ENCODE measurements at places on chromosomes 11 and 22. TPM values are rescaled to one million over a fixed set of nuclear protein-coding genes. Genes with fewer than 3 reads are reported as not detected.

- no peak for DNase-seq
Measured at GRCh38 chr11:9330387-9331384, 16.3 kb upstream of the TMEM41B start.

DNA sequence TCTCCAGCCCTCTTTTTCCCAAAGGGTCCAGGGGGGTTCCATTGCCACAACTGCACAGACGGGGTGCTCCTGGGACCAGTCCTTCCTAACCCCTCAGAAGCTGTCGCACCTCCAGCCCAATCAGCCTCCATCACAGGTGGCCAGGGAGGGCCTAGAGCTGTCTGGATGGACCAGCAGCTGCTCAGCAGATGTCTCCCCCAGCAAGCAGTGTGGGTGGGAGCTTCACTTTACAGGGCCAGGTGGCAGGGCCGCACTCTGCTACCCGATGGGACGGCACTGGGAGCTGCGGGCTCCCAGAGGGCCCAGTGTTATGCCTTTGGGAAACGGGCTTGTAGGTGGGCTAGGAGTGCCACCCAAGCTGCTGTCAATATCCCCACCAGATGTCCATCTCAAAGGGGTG, 120.5 kb downstream of the DSCAML1 start:
- DNase-seq = no peak

REXO2 gene
- 30.4 TPM for total RNA-seq

DNA sequence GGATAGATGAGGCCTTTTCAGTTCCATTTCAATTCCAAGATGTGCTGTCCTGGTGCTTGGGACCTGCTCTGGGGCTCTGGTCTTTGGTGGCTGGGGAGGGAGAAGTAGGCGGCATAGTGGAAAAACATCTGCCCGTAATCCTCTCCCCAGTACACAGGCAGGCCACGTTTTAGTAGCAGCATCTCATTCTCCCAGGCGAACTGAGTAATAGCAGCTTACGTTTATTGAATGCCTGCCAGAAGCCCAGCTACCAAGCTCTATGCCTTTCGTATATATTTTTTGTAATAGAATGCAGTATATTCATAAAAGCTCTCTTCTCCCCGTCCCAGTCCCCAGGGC, 11.4 kb downstream of the ACO2 start:
- DNase-seq = no peak

DNA sequence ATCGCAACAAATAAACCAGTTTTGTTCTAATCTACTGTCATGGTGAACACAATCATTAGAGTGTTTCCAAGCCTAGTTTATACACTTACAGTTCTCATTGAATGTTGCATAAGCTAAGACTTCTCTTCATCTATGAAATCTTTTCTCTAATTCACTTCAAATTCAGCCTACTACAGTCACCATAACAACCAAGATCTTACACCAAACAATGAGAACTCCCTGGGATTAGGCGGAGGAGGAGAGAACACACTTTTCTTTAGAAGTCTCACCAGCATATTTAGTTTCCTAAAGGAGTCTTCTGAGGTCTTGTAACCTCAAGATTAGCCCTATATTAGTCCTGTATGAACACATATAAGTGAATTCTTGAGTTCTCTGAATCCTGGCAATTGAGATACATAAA, 1889.7 kb downstream of the LRRC4C start:
- no peak for DNase-seq

DNA sequence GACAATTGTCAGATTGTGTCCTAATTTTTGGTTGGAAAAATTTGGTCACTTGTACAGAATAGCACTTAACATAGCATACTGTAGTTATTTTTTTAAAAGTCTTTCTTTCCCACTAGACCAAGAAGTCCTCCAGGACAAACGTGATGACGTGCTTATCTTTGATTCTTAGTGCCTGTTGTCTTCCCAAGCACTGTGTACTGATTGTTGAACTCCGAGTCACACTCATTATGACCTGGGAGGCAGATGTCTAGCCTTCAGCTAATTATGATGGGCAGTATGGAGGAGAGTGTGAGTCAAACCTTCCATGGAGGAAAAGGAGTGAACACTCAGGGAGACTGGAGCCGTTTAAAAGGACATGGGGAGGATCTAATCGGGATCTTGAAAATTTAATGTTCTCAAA, 119.8 kb downstream of the SPON1 start:
- no peak for DNase-seq
